ENCODE measurements at places on chromosomes 1 and 21. TPM values are rescaled to one million over a fixed set of nuclear protein-coding genes. Genes with fewer than 3 reads are reported as not detected.

DNA sequence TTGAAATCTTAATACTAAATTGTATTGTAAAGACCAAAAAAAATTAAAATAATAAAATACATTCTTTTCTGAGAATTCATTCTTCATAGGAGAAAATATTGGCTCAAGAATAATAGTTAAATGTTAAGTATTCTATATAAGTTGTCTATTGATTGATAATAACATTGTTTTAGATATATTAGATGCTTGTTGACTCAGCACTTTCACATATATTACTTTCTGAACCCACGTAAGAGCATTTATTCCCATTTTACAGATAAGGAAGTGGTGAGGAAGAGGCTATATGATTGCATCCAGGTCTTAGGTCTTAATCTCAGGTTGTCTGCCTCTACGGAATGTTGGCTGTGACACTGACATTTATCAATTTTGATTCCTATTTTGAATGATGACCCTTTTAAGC lies 898.8 kb downstream of the TTLL7 start:
- H3K4me1 ChIP-seq, result no peaks in the 10 kb centered on the region
- no peak overlapping the region for H3K4me3 ChIP-seq
- H3K27me3 ChIP-seq, result no peaks in the 10 kb centered on the region
- H3K27ac ChIP-seq, result no peak overlapping the region
- no peaks in the 10 kb centered on the region for H3K36me3 ChIP-seq

Gene KRTAP21-2
- not detected for polyA plus RNA-seq

DNA sequence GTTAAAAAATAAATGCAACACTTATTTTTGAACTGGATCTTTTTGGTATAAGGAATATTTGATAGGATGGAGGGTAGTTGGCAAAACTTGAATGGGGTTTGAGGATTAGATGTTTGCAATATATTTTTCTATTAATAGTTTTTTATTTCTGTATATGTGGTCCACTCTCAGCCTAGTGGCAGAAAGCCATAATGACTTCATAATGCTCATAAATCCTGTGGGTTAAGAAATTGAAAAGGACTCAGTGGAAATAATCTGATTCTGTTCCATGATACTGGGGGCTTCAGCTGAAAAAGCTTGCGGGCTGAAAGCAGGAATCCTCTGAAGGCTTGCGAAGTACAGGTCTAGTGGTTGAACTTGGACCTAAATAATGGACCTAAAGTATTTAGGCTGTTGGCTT lies 1028.6 kb upstream of the PRMT6 start:
- no peaks in the 10 kb centered on the region for H3K27me3 ChIP-seq
- H3K4me1 ChIP-seq, result no peaks in the 10 kb centered on the region
- H3K27ac ChIP-seq, result no peak overlapping the region
- no peaks in the 10 kb centered on the region for H3K36me3 ChIP-seq
- no peak overlapping the region for H3K4me3 ChIP-seq

GRCh38 chr21:14771593-14771992 lies 225.5 kb upstream of the SAMSN1 start:
- H3K27ac ChIP-seq, result no peak overlapping the region
- no peaks in the 10 kb centered on the region for H3K36me3 ChIP-seq
- no peaks in the 10 kb centered on the region for H3K4me1 ChIP-seq
- no peak overlapping the region for H3K4me3 ChIP-seq
- no peak for DNase-seq
- no peaks in the 10 kb centered on the region for H3K27me3 ChIP-seq

DNA sequence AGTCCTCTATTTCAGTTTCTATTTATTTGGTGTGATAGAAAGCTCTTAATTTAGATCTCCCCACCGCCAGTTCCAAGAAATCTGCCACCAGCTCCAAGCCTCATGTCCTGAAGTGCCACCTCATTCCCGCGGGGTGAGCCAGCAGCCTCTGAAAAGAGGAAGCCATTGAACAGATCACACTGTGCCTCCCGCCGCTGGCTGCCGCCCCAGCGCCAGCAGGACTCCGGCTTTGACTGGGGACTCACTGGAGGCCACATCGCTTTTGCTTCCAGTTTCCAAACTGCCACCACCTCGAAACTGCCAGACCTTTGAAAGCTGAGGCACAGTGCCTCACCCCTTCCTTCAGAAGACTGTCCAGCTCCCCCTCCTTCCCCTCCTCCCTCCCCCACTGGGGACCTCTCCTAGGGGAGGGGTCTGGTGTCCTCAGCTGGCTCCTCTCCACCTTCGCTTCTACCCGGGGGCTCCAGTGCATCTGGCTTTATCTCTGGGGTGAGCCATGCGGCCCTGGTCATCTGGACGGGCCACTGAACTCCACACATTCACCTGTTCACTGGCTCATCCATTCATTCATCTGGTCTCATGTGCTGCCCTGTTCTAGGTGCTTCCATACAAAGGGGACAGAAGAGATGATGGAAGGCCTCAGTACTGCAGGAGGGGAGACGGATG lies 58.9 kb downstream of the VPS26C start:
- no peak for DNase-seq
- no peaks in the 10 kb centered on the region for H3K36me3 ChIP-seq
- no peaks in the 10 kb centered on the region for H3K27me3 ChIP-seq
- no peak overlapping the region for H3K4me3 ChIP-seq
- no peak overlapping the region for H3K27ac ChIP-seq
- no peaks in the 10 kb centered on the region for H3K4me1 ChIP-seq

DNA sequence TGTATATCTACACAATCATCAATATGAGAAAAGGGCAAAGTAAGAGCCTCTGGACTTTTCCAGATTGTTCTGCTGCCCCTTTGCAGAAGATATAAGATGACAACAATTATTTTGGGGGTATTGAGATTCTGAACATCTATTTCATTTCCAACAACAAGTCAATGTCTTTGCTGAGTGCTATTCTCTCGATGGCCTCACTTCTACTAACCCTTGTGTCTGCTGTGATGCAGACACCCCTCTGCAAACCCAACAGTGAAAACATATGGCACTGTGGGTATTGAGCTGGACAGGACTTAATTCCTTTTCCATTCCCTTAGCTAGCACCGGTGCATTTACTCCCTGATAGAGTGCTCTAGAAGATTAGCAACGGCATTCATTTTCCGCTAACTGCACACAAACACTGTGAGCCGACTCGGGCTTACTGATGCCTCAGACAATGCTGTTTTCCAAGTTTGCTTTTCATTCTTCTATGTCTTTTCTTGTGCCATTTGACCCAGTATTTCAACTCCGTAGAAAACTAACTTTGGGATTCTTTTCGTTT lies 33.4 kb upstream of the SMYD2 start:
- H3K36me3 ChIP-seq, result no peaks in the 10 kb centered on the region
- H3K4me3 ChIP-seq, result no peak overlapping the region
- no peaks in the 10 kb centered on the region for H3K27me3 ChIP-seq
- no peaks in the 10 kb centered on the region for H3K4me1 ChIP-seq
- DNase-seq, result no peak

- no peak overlapping the region for H3K4me3 ChIP-seq
- no peaks in the 10 kb centered on the region for H3K4me1 ChIP-seq
- H3K27ac ChIP-seq, result no peak overlapping the region
- H3K27me3 ChIP-seq, result no peaks in the 10 kb centered on the region
- DNase-seq, result no peak
These were observed 18.6 kb downstream of the GBP6 start for GRCh38 chr1:89382479-89382878.

DNA sequence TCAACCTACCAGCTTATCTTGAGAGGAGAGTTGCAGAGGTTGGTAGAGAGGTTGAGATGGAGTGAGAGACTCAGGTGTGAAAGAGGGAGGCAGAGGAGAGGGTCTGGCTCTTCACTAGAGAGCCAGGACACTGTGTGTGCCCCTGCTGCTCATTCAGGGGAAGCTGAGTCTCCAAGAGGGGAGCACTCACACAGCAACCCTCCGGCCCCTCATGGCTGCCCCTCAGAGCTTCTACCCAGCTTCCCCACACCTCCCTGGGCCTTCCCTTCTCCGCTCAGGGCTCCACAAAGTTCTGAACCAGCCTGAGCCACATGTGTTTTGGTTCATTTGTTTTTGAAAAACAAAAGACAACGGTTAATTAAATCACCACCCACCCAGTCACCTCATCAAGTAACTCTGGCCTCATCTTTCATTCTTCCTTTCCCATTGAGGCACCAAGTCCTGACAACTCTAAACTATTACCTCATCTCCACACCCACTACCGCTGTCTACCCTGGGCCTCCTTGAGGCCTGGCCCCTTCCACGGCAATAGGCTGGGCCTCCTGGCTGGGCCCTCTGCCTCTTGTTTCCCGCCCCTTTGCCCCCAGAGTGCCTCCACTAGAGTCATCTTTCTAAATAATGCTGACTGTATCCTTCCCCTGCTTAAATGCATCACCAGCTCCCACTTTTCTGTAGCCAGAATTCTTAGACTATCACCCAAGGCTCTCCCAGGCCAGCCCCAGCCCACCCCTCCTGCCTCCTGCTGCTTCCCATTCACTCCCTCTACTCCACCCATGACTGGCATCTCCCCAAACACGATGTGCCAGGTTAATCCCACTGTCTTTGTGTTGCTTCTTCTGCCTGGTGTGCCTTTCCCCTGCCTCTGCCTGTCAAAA lies 33.0 kb downstream of the TNNT2 start:
- H3K27ac ChIP-seq, result no peak overlapping the region
- H3K4me1 ChIP-seq, result no peaks in the 10 kb centered on the region
- H3K36me3 ChIP-seq, result no peaks in the 10 kb centered on the region
- no peaks in the 10 kb centered on the region for H3K27me3 ChIP-seq
- no peak for DNase-seq

DNA sequence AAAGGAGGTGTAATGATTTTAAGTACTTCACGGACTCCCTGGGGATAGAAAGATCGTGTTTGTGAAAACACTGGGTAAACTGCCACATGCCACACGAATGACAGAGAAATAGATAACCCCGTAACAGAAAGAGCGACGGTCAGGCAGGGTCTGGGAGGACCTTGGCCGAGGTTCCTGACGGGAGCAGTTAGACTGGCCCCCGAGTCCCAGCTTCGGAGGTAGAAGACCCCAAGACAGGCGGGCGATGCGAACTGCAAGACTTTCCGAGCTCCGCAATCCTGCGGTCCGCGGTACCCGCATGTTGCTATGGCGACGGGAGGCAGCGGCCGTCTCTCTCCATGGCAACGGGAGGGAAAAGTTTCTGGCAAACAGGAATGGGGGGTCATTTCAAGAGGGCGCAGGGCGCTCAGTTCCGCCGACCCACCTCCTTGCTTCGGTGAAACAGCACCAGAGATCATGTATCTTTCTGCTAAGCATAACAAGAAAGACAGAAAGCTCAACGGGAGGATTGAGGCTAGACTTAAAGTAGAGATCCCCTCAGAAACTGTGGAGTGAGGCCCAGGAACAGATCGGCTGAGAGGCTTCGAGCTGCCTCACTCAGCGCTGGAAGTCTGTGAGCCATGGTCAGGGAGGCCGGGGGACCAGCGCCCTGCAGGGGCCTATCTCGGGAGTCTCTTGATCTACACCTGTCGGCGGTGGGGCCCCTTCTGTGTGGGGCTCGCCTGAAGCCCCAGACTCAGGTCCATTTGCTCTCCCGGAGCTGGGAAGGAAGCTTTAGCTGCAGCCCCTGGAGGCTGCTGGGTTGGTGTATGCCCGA lies 685 bp upstream of the SYT6 start:
- peaks cover 2% of the 10 kb centered on the region for H3K4me1 ChIP-seq
- H3K36me3 ChIP-seq, result no peaks in the 10 kb centered on the region
- peaks cover 21% of the 10 kb centered on the region for H3K27me3 ChIP-seq

- H3K27ac ChIP-seq, result no peak overlapping the region
- DNase-seq, result no peak
- H3K4me3 ChIP-seq, result no peak overlapping the region
- H3K27me3 ChIP-seq, result no peaks in the 10 kb centered on the region
These were observed 191.1 kb upstream of the TMEM51 start for GRCh38 chr1:14962407-14962806.

DNA sequence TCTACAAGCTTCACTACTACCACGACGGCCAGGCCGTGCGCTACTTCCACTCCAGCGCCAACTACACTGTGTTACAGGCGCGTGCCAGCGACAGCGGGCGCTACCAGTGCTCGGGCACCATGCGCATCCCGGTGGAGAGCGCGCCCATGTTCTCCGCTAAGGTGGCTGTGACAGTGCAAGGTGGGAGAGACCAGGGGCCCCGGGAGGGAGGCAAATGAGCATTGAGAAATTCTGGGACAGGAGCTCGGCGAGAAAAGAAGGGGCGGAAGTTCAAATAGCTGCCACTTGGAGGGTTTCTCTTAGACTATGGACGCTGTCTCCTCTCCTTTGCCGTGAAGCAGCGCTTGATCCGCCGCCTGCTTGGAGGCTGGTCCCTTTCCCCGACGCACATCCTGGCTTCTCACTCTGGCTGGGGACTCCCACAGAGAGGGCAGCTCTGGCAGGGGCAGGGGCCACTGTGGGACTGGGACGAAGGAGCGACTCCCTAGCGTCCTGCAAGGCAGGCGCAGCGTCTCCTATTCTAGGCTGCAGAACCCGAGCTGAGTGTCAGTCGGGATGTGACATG lies 4.6 kb downstream of the FCRLB start:
- peaks cover 2% of the 10 kb centered on the region for H3K4me1 ChIP-seq
- H3K27me3 ChIP-seq, result no peaks in the 10 kb centered on the region
- H3K36me3 ChIP-seq, result no peaks in the 10 kb centered on the region
- DNase-seq, result peak; percentile 45
- peak overlapping the region; percentile 92 for H3K27ac ChIP-seq

GRCh38 chr1:2352897-2353550 lies 38.3 kb downstream of the MORN1 start:
- H3K4me1 ChIP-seq, result no peaks in the 10 kb centered on the region
- H3K27me3 ChIP-seq, result no peaks in the 10 kb centered on the region

DNA sequence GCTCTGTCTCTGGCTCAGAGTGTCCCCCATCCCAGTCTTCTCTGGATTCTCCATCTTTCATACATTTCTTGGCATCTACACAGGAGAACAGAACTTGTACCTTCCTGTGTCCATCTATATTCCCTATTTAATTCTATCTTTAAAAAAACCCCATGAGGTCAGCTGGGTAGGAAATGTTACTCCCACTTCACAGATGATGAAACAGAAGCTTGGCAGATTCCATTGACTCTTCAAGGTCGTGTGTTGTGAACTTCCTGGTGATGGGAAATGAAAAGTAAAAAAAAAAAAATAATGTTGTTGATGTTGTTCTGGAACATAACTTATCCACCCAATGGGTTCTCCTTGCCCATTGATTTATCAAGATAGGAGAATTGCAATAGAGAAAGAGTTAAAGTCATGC lies 8.9 kb downstream of the CHI3L2 start:
- DNase-seq, result no peak
- no peak overlapping the region for H3K4me3 ChIP-seq
- no peaks in the 10 kb centered on the region for H3K36me3 ChIP-seq

DNA sequence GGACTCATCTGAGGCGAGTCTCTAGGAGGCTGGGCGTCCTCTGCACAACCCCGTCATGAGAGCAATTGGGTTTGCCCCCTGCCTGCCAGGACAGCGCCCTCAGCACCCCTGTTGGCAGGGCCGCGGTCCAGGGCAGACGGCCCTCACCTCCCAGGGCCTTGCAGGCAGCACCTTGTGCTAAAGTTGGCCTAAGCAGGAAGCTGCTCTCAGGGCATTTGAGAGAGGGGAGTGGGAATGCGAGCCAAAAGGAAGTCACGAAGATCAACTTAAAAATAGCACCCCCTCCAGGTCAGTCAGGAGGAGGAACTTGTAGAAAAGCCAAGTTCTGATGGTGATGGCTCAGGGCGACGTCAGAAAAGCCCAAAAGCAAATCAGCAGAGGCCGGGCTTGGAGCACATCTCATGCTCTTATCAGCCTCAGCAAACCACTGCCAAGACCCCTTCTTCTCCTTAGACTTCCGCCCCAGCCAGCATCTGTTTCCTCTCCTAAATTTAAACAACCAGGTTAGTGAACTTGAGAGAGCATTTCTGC lies 12.6 kb upstream of the ADORA3 start:
- no peaks in the 10 kb centered on the region for H3K27me3 ChIP-seq
- no peak for DNase-seq

- H3K4me1 ChIP-seq, result no peaks in the 10 kb centered on the region
- no peak for DNase-seq
- no peaks in the 10 kb centered on the region for H3K27me3 ChIP-seq
- no peak overlapping the region for H3K4me3 ChIP-seq
- H3K36me3 ChIP-seq, result no peaks in the 10 kb centered on the region
These were observed 14.2 kb upstream of the F13B start for GRCh38 chr1:197081117-197081753.
